NCI-H1694 treated with DMSO at 0.1 percent for 48 hours (cell line): ENCODE measurements at places on chromosomes 13 and 19.

- no peak for DNase-seq
Observed at GRCh38 chr13:46296115-46296822, 84.5 kb downstream of the LRRC63 start.

DNA sequence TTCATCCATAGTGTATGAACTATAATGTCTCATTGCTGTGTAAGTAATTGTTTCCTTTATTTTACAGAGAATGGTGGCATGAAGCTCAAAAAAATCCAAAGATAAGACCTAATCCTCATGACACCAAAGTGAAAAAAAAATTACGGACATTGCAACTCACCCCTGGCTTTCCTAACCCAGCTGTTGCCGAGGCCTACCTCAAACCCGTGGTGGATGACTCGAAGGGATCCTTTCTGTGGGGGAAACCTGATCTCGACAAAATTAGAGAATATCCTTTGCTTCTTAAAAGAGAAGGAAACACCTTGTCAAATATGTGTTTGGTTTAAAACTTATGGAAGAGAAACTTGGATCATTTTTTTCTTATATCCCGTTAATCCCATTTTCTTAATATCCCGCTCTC is 26.3 kb downstream of the ERCC5 start:
- no peak for DNase-seq

GRCh38 chr13:73189776-73190175 is 131.0 kb downstream of the KLF5 start:
- no peak for DNase-seq

GRCh38 chr19:15108145-15108844 is 1.1 kb downstream of the SYDE1 start:
- no peak for DNase-seq
